ENCODE measurements at places on chromosomes 6 and 20.

- DNase-seq = no peak
Observed at GRCh38 chr6:160042014-160042773, 73.3 kb downstream of the IGF2R start.

DNA sequence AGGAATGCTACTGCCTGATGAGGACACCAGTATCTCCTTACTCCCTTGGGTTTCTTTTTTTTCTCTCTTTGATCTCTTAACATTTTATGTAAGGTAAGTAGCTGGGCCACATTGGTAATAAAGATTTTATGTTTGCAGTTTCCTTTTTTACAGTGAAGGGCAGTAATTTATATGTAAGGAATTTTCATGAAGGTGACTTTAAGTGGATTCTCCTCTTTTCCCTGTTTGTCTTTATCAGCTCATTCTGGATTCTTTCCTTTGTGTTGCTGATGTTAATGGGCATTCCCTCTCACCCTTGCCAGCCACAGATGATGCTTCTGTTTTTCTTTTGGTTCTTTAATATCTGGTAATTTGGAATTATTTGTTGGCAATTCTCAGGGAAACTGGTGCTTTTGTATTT lies 34.7 kb downstream of the AFDN start:
- no peak for DNase-seq

- no peak for DNase-seq
Observed at GRCh38 chr6:123635567-123635966, 1.2 kb downstream of the TRDN start.

DNA sequence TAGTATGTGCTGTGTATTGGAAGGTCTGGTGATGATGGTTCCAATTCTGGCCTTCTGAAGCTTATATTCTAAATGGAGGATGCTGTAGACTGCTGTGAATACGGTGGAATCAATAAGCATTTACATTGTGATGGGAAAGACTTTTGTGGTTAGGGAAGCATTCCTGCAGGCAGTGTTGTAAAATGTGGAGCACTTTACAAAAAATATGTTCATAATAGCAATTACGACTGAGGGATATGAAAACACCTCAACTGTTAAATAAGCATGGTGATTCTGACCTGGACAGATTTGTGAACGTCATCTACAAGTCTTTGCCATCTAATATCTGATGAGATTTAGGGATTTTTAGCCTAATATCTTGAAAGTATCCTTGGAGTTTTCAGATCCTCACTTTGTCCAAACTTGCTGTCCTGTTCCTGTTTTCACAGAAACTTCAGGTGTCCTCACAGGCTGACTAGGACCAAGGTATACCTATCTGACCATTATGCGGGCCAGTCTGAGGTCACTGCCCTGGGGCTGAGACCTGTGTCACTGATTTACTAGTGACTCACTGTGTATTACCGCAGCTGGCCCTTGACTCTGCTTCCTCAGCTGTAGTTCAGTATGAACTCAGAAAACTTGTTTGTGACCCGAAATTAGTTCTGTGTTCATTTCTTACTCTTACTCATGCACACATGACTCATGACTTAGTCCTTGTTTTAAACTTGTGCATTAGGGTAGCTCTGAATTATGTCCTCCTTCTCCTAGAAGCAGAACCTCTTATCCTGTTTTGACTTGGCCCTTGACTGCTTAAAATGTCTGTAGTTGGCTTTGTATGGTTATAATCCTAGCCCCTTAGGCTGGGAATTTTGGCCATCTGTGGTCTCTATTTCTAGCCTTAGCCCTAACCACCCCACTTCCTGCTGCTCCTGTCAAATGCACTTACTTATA lies 343.0 kb downstream of the CDKAL1 start:
- DNase-seq = no peak

DNA sequence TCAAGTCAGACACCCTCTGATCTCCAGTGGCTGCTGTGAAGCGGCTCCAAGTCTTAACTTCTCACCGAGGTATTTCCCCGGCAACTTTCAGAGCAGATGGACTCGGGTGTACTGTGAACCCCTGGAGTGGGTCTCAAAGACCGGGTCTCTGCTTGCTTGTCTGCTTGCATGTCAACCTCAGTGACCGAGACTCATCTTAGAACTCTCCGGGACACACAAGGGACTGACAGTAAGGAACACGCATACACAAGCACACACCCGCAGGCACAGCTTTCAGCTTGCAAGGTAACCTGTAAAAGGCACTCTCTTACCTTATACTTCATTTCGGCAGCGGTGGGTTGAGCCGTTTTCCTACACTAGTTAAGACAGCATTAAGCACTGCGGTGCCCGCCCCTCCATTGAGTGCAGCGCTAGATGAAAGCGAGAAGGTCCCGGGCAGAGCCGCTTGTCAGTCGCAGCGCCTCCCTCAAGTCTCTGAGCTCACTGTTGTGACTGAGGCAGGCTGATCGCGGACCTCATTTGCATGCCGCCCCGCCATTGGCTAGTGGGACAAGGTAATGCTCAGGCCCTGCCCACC lies at the start of gene NEDD9:
Gene NEDD9 (minus strand): TSS at position 476 of the 577 bp plus-strand sequence. CDS start 153 bp downstream, at position 323.
- peak; percentile 98 for DNase-seq

- DNase-seq = no peak
Observed at GRCh38 chr6:43142101-43142500, 29.0 kb upstream of the SRF start.

- no peak for DNase-seq
Observed at GRCh38 chr6:157386023-157386422, 5.0 kb downstream of the ZDHHC14 start.

DNA sequence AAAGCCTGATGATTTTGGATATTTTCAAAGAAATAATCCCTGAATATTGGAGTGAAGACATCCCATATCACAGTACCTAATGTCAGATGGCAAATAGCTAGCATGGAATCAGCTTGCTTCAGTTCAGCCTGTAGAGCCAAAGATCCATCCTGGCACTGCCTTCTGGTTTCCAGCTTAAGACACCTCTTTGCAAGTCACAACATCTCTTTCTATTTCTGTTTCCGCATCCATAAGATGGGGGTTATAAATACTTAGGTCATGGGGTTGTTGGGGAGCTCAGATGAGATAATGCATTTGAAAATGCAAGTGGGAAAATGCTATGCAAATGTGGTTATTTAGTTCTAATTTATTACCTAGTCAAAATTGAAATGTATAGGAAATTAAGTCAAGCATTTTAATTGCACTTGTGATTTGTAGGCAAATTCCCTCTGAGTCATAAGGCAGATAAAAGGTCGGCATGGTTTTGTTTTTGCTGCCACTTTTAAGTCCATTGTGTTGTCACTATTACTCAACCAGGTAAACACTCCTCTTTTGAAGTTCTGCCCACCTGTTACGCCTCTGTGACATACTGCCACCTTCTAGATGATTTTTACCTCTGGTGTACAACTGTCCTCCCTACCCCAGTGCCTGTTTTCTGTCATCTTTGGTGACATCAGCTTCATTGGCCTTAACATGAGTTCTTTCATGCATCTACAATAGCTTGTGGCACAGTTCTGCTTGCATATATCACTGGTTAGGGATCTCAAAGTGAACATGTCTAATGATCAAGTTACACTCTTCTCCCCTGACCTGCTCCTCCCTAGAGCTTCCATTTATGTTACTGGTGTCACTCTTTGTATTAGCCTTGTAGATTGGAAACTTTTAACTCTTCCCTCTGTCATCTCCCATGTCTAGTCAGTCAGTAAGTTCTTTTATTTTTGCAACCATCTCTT lies 96.6 kb downstream of the CDKAL1 start:
- DNase-seq = no peak

DNA sequence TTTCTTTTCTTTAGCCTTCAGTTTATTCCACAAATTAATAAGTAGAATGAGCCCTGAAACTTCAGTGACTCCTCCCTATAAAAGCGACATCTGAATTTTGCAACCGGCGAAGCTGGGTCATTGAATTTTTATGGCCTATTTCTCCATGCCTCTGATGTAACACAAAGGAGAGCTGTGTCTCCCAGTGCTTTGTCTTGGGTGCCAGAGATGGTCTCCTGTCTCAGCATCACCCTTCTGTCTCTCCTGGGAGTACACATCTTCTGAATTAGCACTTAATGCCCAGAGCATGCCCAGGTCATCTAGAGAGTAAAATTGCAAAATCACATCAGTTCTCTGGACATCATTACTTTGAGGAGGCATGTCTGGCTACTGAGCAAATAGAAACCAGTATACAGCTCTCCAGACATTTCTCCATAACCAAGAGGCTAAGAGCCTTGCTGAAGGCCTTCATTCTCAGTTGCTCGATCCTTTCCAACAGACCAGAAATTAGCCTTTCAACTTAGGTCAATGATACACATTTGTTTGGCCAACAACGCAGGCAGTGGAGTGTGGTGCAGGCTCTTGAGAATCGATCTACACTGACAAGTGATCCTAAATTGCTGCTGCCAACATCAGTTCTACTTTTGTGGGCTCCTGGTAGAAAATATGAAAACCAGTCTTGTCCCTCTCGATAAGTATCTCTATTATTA lies 176.0 kb upstream of the FOXQ1 start:
- no peak for DNase-seq

DNA sequence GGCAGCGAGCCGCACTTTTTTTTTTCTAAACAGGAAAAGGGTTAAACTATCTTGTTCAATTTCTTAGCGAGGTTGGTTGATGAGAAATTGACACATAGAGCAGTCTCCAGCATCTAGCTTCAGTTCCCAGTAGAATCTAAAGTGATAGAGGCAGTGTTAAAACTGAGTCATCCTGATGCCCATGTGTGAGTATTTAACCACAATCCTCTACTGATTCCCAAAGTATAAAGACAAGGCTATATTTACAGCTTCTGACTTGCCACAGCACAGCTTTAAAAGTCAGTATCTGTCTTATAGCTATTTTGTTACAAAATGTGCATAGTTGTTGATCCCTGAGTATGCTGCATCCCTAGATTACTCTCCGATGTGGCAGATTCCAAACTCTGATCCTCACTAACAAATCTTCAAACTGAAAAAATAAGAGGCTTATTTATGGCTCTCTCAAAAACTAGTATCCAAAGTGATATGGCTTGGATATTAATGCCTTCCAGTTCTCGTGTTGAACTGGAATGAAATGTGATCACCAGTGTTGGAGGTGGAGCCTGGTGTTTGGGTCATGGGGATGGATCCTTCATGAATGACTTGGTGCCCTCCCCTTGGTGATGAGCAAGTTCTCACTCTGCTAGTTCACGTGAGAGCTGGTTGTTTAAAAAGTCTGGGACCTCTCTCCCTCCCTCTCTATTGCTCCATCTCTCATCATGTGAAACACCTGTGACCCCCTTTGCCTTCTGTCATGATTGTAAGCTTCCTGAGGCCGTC lies 13.1 kb upstream of the POPDC3 start:
- DNase-seq = no peak

DNA sequence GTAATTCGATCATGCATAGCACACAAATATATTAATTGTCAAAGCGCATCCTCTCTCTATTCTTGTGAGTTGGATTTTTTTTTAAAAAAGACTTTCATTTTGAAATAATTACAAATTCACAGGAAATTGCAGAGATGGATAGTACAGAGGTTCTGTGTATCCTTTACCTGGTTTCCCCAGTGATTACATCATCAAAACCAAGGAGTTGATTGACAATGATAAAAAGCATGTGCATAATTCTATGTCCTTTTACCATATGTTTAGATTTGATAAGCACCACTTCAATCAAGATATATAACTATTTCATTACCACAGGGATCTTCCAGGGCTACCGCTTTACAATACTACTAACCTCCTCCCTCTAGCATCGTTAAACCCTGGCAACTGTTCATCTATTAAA lies 40.2 kb downstream of the CCN2 start:
- DNase-seq = no peak

GRCh38 chr20:48371211-48371610 lies 456.6 kb downstream of the PREX1 start:
- no peak for DNase-seq

DNA sequence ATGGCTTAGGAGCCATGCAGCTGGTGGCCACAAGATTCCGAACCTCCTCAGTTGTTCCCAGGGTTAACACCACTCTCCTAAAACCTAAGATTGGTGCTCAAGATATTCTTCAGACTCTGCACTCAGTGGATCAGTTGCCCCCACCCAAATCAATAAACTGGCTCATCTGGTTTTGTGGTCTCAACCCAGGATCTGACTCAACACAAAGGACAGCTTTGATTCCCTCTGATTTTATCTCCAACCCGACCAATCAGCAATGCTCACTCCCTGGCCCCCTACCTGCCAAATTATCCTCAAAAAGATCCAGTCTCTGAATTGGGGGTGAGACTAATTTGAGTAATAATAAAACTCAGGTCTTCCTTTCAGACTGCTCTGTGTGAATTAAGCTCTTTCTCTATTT lies 137.5 kb downstream of the EYS start:
- DNase-seq = no peak

DNA sequence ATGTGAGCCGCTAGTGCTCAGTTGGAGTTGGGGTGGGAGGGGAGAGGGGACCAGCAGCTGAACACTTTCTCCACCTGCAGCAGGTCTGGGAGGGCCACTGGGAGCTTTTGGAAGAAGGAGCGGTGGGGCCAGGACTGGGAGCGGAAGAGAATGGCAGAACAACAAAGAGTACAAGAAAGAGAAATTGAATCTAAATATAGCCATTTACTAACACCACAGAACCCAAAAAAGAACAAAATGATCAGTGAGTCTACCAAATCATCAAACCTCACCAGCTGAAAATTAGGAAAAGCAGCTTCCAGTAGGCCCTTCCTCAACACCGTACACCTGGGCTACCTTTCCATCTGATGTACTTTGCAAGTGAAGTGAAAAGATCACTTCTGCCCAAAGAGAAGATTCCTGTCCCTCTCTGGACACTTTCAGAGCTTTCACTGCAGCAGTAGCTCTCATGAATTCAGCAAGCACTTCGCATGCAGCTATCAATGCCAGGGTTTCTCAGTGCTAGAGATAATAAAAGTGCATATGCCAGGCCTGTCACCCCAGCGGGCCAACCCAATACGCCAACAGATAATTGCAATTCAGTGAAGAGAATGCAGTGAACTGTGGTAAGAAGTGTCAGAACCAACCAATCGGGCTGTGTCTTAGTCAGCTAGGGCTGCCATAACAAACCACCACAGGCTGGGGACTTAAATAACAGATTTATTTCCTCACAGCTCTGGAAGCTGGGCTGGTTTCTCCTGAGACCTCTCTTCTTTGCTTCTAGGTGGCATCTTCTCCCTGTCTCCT lies 597 bp downstream of the LY86 start:
- DNase-seq = no peak

DNA sequence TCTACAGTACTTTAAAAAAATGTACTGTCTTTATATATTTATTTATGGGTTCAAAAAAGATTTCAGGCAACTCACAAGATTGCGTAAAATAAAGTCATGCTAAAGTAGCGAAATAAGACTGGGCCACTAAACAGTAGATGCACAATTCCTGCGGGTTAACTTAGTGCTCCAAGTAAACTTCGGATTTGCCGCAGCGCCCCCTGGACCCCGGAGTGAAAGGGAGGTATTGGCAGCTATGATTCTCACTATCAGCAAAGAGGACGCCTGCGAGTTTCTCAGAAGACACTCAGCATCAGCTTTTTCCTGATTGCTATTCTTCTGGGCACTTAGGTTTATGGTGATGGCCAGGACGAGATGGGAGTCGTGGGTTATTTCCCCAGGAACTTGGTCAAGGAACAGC lies 1.4 kb downstream of the OTOR start:
- DNase-seq = no peak

- DNase-seq = peak; percentile 38
Observed at GRCh38 chr20:58566981-58567380, 51.8 kb upstream of the APCDD1L start.

- no peak for DNase-seq
Observed at GRCh38 chr6:13331516-13332348, 3.4 kb upstream of the TBC1D7 start.

Measured in activated effector memory CD4-positive, alpha-beta T cell treated with anti-CD3 and anti-CD28 coated beads, Interleukin-2, amount 50 U/mL, for 16 hours (primary cell).